Mesothelial cell of epicardium (in vitro differentiated cells): ENCODE measurements at places on chromosomes 4 and X. TPM values are rescaled to one million over a fixed set of nuclear protein-coding genes. Genes with fewer than 3 reads are reported as not detected.

DNA sequence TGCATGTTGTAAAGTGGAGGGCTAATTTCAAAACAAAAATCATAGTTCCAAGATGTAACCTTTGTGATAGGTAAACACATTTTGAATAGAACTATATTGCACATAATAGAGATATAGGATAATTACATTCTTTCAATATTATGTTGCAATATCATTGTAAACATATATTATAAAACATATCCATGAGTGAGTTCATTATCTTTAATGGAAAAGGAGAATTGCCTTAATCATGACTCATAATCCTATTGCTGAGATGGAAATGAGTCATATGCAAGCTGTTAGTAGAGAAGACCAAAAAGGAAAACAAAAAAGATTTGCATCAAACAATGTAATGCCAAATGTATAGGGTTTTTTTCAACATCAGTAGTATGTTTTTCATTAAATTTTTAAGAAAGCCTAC, 73.7 kb upstream of the WDR44 start:
- no peaks in the 10 kb centered on the region for H3K27me3 ChIP-seq
- H3K4me1 ChIP-seq = peaks cover 2% of the 10 kb centered on the region
- DNase-seq = no peak
- H3K4me3 ChIP-seq = no peak overlapping the region
- H3K36me3 ChIP-seq = no peaks in the 10 kb centered on the region
- H3K27ac ChIP-seq = no peak overlapping the region

DNA sequence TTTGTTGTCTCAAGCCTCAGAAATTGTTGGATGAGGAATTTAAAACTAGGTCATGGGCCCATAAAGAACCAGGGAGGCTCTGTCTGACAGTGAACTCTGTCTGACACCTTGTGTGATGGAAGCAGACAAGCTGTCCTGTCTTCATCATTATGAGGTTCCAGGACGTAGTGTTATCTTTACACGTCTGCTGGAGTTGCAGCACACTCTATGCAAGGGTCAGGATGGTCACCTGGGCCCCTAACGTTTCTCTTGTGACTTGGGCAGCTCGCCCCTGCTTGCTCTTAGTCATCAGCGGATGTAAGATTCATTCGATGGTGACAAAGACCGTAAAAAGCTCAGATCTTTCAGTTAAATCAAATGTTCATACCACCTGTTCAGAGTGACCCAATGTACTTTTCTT, 92.0 kb upstream of the ADGRG2 start:
- peaks cover 21% of the 10 kb centered on the region for H3K27me3 ChIP-seq
- H3K4me1 ChIP-seq = peaks cover 12% of the 10 kb centered on the region
- no peak overlapping the region for H3K4me3 ChIP-seq
- DNase-seq = no peak
- no peak overlapping the region for H3K27ac ChIP-seq

DNA sequence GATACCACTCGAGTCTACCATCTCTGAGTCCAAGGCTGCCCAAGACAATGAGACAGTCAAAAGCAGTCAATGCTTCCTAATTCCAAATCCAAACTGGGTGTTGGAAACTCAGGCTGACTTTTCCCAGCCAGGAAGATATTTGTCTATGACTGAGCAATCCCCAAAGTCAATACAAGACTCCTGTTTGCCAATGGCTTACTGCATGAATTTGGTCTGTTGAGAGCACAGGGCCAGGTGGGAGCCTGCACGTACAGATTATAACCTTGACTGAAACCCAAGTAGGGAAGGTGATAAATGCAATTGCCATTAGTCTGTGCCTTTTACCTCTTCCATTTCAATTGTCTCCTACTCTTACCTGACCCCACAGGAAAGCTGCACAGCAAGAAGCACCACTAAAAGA, 72.6 kb upstream of the PPARGC1A start:
- no peak overlapping the region for H3K27ac ChIP-seq
- no peak for DNase-seq
- H3K36me3 ChIP-seq = no peaks in the 10 kb centered on the region
- peaks cover 11% of the 10 kb centered on the region for H3K27me3 ChIP-seq
- no peak overlapping the region for H3K4me3 ChIP-seq

GRCh38 chrX:139967300-139967699, 2.0 kb upstream of the CXorf66 start:
- no peaks in the 10 kb centered on the region for H3K36me3 ChIP-seq
- H3K27me3 ChIP-seq = peaks cover 27% of the 10 kb centered on the region
- H3K4me3 ChIP-seq = no peak overlapping the region
- DNase-seq = no peak

DNA sequence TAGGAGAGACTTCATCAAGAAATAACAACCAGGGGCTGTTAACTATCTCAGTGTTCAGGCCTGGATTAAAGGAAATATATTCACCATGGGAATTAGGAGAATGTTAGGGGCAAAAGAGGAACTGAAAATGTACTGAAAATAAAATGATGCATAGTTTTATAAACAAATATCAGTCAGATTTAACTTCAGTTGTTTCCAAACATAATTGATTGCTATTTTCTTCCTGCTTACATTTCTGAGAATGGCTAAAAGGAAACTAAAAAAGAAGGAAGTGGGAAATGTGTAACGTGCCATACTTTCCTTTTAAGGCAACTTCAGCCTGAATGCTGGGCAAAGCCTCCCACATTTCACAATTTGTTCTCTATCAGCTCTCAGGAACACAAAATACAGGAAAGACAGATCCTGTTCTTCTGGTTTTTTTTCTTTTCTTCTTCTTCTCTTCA, 178.1 kb downstream of the MAML3 start:
- no peak for DNase-seq
- H3K4me1 ChIP-seq = peaks cover 23% of the 10 kb centered on the region
- H3K27ac ChIP-seq = peak overlapping the region; percentile 91
- no peak overlapping the region for H3K4me3 ChIP-seq

The CTAG1A gene
- not detected in 3 replicates for total RNA-seq
